ENCODE measurements at places on chromosomes 16 and 17.

GRCh38 chr17:44915862-44916780, 821 bp upstream of the GFAP start:
- no peak for DNase-seq

GRCh38 chr17:6782244-6782643, 6.2 kb downstream of the FBXO39 start:
- no peak for DNase-seq

DNA sequence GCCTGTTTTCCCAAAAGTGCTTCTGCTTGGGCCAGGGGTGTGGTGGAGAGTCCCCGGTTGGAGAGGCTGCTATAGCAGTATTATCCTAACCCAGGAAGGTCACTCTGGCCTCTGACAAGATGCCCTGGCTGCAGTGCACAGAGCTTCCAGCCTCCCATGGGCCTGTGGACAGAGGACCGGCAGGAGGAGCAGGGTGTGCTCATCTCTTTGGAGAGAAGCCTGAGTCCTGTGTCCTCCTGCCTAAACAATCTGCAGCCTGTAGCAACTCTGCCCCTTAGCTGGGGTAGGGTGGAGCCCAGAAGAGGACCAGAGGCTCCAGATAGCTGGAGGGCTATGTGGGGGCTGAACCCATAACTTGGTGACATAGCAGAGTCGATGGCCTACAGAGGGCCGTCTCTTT, 78.0 kb downstream of the MPRIP start:
- DNase-seq: no peak

- no peak for DNase-seq
Observed at GRCh38 chr16:59566446-59566845, 832.3 kb upstream of the GOT2 start.

- no peak for DNase-seq
Observed at GRCh38 chr17:42138749-42139492, 15.9 kb downstream of the RAB5C start.

GRCh38 chr16:23976524-23976923, 140.7 kb downstream of the PRKCB start:
- no peak for DNase-seq

GRCh38 chr17:83200231-83200699, 120.9 kb downstream of the METRNL start:
- DNase-seq: peak; percentile 73

DNA sequence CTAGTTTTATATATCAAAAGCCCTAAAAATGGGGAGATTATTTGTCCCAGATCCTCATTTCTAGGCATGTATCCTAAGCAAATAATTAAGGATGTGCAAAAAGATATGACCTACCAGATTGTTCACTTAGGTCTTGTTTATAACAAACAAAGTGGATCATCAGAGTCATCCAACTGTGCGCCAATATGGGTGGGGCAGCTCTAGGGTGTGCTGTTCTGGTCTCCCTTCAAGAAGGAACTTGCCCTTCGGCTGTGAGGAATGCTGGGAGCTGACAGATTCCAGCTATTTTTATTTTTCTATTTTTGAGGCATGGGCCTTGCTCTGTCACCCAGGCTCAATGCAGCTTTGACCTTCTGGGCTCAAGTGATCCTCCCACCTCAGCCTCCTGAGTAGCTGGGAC, 13.8 kb downstream of the CHP2 start:
- no peak for DNase-seq

GRCh38 chr17:34299956-34300577, 14.5 kb downstream of the CCL11 start:
- DNase-seq: no peak

- DNase-seq: no peak
Observed at GRCh38 chr16:89237733-89238132, 20.2 kb downstream of the ZNF778 start.

DNA sequence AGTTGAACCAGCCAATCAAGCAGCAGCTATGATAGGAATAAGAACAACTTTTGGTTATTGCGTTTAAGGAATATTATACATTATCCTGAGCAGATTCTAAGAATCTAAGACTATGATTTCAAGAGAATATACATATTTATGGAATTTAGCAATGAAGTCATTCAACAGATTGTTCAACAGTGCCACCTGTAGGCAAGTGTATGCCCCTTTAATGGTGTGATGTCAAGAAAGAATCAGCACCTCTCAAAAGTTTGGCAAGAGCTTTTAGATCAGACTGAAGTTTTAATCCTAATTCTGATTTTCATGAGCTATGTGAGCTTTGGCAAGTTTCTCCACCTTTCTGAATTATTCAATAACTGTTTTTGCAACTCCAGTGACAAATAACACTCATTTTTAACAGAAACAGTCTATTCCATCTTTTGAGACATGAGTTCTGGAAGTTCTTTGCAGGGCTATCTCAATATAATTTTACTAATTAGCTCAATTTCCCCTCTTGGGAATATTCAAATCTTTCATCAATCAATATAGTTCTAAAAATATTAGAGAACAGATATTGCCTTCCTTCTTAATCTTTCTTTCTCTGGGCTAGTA, 474.3 kb upstream of the TOM1L1 start:
- no peak for DNase-seq

DNA sequence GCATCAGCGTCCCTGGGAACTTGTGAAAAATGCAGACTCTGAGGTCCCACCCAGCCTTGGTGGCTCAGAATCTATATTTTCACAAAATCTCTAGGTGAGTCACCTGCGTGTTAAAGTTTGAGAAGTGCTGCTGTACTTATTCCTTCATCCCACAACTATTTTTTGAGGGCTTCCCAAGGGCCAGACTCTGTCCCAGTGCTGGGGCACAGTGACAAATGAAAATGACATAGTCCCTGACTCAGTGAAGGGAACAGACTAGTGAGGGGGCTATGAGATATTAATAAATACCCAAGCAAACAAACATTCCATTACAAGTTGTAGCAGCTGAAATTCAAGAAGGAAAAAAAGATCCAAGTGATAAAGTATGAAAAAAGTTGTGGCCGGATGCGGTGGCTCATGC, 9.9 kb upstream of the EMP2 start:
- no peak for DNase-seq

- no peak for DNase-seq
Observed at GRCh38 chr16:12412890-12413289, 390.8 kb downstream of the CPPED1 start.

DNA sequence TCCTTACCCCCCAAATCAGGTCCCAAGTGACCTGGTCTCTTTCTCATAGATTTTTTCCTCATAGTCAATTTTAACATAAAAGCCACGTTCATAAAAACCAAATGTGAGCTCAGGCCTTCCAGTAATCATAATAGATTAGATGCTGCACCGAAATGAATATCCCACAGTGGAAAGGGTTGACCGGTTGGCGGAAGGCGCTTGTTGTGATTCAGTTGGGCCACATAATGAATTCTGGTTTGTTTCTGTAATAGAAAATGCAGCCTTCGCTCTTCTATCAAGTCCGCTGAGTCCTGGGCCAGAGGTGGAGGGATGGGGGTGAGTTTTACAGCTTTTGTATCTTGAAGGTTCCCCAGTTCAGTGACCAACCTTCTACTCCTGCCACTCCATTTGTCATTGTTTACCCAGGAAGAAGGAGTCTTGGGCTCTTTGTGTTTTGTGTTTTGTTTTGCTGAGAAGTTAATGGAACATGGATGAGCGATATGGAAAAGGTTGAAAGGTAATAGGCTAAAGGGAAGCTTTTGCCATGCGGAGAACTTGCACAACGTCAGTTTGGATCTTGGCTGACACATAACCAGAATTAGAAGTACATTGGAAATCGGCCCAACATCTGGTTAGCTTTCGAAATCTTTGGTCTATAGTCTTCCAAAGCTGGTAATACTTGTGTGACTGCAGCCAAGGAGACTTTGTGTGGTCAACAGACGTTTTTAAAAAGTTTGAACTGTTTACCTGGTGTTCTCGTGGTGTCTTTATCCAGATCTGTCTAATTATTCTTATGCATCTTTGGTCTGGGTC, 89.5 kb downstream of the CLEC16A start:
- DNase-seq: no peak

DNA sequence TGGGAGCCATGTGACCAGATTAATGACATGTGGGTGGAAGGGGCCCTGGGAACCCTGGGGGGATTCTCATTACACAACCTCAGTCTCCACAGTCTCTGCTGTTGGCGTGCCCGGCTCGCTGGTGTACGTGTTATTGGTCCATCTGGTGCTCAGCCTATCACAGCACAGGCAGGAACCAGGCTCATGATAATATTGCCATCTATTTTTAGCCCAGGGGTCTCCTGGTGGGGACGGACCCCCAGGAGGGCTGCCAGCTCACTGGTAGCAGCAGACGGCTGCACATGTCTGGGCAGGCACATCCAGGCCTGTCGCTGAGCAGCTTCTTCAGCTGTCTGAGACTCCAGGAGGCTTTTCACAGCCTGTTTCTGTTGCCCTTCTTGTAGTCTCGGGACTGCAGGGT, 123.8 kb downstream of the RAB11FIP4 start:
- DNase-seq: no peak

GRCh38 chr17:78237401-78238012, 6.1 kb downstream of the TMEM235 start:
- no peak for DNase-seq

DNA sequence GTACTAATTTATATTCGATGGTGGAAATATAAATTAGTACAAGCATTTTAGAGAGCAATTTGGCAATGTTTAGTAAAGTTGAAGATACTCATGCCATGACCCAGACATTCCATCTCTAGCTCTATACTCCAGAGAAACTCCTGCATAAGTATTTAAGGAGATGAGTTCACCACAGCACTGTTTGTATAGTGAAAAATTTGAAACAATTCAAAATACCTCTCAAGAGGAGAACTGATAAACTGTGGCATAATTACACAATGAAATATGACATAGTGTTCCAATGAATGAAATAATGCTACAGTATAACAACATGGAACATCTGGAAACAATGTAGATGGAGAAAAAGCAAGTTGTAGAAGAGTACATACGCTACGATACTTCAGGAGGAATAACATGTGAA, 48.6 kb upstream of the IRX3 start:
- DNase-seq: no peak

GRCh38 chr16:71880176-71880575, 3.8 kb downstream of the ZNF821 start:
- DNase-seq: no peak

DNA sequence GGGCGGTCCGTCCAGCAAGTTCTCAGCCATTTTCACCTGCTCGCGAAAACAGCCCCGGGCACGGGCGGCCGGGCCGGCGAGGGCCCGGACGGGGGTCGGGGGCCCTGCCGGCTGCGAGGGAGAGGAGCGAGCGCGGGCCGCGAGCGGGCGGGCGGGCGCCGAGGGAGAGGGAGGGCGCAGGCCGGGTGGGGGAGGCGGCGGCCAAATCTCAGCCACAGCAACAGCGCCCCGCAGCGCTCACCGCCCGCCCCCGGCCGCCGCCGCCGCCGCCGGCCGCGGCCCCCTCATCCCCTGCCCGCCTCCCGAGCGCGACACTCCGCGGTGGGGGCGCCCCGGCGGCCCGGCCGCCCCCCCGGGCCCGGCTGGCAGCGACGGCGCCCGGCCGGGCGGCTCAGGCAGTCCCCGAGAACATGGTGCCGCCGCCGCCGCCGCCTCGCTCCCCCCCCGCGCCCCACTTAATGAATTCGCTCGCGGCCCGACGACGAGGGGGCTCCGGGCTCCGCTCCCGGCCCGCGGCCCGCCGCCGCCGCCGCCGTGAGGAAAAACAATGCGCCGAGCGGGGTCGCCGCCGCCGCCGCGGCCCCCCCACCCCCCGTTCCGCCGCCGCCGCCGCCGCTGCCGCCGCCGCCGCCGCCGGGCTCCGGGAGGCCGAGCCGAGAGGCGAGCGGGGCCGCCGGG, 487 bp downstream of the CREBBP start:
- peak; percentile 79 for DNase-seq

DNA sequence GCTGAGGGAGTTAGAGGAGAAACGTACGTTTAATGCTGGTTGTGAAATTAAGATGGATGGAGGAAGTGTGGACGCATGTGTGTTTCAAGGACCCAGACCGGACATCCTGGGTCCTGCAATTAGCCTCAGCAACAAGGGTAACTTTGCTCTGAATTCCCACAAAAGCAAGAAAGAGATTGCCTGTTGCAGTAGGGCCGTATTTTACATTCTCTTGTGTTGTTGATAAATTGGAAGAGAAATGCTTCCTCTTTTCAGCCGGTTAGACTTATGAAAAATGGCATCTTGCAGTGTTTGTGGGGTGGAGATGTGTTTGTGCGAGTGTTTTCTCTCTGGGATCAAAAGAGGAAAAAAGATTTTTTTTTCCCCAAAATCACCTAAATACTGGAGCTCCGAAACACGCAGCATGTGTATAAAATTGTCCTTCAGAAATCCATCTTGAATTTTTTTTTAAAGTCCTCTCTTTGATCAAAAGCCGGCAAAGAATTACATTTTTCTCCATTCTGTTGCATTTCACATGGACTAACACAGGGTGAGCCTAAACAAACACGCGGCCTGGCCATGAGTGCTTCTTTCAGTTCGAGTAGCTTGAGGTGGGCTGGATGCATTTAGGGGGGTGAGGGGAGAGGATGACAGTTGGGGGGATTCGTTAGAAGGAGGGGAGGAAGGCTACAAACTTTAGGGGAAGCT, 251.6 kb downstream of the C16orf95 start:
- no peak for DNase-seq

DNA sequence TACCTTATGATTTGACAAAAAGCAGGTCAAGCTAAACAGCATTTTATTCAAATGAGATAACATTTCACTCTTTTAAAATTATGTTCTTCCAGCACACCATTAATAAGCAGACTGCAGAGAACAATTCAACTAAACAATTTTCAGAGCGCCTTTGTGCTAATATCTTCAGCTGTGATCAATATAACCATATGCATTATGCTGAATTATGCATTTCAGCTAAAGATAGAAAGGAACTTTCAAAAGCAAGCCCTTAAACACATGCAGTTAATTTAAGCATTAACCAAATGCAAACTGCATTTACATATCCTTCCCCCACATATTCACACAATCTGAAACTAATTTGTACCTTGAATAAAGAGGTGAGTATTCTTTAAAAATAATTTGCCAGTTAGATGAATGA, 41.6 kb downstream of the RPGRIP1L start:
- DNase-seq: no peak

- no peak for DNase-seq
Observed at GRCh38 chr16:35911899-35912298, 2452.5 kb downstream of the TP53TG3F start.

- DNase-seq: no peak
Observed at GRCh38 chr17:41689497-41690299, 1.0 kb downstream of the EIF1 start.

DNA sequence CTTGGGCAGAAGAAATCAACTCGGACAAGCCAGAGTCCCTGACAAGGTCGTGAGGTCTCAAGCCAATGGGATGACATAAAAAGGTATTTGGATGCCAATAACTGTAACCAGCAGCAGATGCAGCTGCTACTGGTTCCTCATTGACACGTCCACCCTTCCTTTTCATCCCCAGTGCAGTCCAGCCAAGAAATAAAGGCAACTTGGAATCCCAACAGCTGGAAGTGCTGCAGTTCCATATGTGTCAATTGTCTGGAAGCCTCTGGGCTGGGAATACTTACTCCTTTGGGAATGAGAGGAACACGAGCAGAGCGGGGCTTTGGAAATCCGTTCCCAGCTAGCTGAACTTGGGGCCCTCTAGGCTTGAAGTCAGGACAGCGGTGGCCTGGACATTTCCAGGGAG, 360.4 kb upstream of the ZFHX3 start:
- DNase-seq: no peak

Data from activated T-cell treated with anti-CD3 and anti-CD28 coated beads, Interleukin-2, amount 50 U/mL, for 24 hours (primary cell).